ENCODE measurements at places on chromosomes 2 and 18.

DNA sequence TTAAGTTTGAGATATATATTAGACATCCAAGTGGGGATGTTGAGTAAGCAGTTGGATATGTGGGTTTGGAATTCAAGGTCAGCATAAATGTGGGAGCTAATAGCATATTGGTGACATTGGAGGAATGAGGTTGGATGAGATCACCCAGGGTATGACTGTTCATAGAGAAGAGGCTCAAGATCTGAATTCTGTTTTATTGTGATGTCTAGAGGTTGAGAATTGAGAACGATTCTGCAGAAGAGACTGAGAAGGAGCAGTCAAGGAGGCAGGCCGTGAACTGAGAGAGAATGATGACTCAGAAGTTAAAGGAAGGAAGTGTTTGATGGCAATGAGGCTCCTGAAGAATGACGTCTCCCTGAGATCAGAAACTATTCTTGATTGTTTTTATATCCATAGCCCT, 5.9 kb downstream of the SERPINB11 start:
- peak; percentile 90 for DNase-seq

DNA sequence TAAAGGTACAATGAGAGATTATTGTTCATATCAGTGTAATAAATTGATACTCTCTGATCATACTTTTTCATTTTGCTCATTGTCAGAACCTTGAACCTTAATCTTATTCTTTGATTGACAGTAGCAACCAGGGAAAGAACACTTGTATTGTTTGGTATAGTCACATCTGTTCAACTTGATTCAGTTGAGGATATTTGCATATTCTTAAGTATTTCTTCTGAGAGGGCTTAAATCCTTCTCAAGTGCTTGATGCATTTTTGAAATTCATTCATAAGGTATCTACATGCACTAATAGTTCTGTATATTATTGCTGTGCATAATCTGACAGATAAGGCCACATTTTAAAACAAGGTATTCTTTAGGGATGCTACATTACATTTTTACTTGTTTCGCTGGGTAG, 118.9 kb downstream of the EHBP1 start:
- DNase-seq: no peak

GRCh38 chr18:48975817-48976649, 25.3 kb upstream of the SMAD7 start:
- peak; percentile 84 for DNase-seq

DNA sequence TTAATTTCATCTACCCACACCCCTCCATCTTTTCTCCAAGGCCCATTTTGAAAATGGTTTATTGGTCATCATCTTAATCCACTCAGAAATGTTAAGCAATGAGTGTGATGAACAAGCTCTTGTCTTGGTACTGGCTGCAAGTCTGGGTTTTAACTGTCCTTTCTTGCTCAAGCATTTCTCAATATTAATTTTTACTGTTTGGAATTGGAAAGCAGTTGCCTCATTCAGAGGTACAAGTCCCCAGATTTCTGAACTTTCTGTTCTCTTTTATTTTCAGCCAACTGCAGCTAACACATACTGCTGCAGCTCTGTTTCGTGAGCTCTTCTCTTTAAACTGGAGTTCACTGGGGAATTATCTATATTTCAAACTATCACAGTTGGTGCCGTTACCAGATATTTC, 99.4 kb upstream of the TEX51 start:
- DNase-seq: no peak

- DNase-seq: no peak
These were observed 317.9 kb upstream of the PKDCC start for GRCh38 chr2:41729800-41730364.

DNA sequence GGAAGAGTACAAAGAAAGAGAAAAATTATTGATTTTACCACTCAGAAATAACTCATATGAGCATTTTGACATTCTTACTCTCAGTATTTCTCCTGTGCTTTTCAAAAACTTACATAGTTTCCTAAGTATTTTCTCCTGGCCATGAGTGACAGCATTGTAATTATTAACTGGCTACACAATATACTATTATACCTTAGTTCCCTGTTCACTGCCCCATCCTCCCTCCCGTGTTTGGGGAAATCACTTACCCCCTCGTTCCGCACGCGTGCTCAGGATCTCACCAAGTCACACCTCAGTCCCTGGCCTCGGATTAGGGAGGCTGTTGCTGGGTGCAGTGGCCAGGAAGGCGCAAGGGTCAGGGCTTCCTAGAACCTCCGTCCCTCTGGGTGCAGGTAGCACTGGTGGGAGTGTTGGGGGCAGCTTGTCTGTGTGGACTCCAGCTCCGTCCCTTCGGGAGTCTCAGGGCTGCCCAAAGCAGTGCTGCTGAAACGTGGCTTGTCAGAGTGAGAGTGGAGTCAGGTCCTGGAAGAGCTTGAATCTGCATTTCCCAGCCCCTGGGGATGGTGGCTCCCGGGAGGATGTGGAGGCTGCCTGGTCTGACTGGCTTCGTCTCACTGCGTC, 23.2 kb downstream of the ATG4B start:
- DNase-seq: no peak

GRCh38 chr2:85073033-85073432, 60.2 kb upstream of the TCF7L1 start:
- no peak for DNase-seq

GRCh38 chr2:101608408-101609310, 88.8 kb upstream of the MAP4K4 start:
- no peak for DNase-seq

- no peak for DNase-seq
These were observed 885.3 kb upstream of the CELF4 start for GRCh38 chr18:38450876-38451275.

DNA sequence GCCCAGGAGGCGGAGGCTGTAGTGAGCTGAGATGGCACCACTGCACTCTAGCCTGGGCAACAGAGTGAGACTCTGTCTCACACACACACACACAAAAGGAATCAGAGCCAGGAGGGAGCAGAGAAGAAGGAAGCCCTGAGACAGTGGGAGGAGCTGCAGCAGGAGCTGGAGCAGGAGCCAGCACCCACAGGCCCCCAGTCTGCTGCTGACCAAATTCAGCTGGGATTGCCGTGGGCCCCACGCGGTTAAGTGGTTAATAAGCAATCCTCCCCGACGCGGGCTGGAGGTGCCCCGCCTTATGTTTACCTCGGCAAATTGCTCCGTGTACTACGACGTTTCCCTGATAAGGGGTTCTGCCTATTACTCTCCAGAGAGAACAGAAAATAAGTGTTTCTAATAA, 265.3 kb downstream of the TWIST2 start:
- peak; percentile 17 for DNase-seq

GRCh38 chr2:237432484-237433092, 18.6 kb upstream of the COL6A3 start:
- DNase-seq: peak; percentile 93

GRCh38 chr2:72545790-72546189, 280.0 kb downstream of the EXOC6B start:
- DNase-seq: no peak

GRCh38 chr2:168607992-168608391, 151.9 kb downstream of the CERS6 start:
- peak; percentile 65 for DNase-seq

DNA sequence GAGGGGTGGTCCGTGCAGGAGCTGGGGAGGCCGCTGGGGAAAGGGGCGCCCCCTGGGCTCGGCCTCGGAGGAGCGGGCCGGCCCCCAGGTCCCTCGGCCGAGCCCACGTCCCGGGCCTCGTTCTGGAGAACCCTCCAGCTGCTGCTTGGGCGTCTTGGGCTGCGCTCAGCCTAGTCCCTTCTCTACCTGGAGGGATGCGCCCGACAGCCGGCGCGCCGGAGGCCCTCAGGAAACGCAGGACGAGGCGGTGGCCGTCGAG, 293 bp upstream of the D2HGDH start:
- no peak for DNase-seq

GRCh38 chr18:13619505-13620205, 106.7 kb downstream of the FAM210A start:
- DNase-seq: no peak

- no peak for DNase-seq
These were observed 603.4 kb downstream of the DSC3 start for GRCh38 chr18:30439174-30439573.

DNA sequence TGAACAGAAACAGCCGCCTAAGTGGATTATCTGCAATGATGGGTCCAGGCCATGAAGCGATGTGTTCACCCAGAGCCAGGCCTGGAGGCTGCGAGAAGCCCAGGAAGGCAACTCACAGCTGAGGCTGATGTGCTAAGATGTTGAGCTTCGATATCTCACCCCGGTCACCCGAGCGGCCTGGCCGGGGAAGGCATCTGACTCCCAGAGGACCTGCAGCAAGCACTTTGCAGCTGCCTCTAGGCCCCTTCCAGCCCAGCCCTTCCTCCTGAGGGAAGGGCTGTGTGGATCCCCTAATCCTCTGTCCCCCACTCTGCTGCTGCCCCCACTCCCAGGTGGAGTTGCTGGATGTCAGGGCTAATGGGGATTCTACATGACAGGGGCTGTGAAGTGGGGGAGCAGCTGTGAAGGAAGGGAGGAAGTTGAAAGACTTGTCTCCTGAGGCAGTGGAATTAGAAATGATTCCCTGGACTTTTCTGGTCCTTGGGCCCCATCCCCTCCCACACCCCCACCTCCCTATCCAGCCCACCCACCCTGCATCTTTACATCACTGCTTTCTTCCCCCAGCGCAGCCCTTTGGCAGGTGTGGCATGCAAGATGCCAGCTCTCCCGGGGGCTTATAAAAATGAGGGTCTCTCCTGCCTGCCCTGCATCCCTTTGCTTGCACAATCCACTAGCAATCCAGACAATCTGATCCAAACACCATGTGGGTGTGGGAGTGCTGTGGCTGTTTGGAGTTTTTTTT, 4.3 kb downstream of the ATP6V1B1 start:
- DNase-seq: no peak

- DNase-seq: peak; percentile 28
These were observed 148.6 kb upstream of the PKDCC start for GRCh38 chr2:41899189-41899588.

DNA sequence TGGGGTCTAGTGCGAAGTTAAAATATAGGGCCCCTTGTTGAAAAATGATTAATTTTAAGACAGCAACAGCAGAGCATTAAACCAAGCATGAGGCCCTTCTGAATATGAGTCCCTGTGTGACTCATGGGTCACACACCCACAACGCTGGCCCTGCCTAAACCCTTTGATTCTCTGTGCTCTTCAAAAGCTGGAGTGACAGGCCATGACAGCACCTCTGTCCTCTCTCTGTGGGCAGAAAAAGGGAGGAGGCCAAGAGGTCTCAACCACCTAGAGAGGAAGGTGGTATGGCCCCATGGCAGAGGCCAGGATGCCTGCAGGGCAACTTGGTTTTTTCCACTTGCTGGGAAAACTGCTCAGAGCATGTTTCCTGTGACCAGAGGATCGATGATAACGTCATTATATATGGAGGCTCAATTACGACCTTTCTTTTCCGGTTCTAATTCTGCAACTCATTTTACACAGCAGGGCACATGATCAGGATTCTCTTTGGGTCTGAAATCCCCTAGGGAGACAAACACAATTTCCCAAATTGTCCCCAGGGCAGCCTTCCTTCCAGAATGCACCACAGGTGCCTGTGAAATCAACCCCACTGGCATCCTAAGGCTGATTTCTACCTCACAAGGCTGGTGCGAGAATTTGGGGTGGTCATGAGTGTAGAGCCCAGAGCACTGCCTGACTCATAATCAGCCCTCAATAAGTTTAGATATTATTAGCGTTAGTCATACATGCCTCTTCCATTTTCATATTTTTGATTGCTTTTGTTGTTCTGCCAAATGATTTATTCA, 102.0 kb upstream of the PPP1CB start:
- DNase-seq: no peak

DNA sequence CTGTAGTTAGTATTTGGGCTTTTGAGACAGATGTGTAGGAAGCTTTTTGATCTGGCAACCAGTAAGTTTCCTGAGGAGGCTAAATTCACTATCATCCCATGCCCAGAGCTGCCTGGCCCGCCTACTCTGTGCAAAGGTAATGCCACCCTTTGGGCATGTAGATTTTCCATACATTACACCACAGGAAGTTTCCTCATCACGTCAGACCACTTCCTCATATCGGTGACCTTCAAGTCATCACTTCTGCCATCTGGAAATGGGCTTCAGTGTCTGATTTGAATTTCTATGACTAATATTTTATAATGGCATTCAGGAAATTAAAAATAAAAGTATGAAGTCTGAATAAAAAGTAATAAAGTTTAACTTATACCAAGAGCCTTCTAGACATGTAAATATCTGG, 825.4 kb downstream of the DCDC2C start:
- DNase-seq: no peak

DNA sequence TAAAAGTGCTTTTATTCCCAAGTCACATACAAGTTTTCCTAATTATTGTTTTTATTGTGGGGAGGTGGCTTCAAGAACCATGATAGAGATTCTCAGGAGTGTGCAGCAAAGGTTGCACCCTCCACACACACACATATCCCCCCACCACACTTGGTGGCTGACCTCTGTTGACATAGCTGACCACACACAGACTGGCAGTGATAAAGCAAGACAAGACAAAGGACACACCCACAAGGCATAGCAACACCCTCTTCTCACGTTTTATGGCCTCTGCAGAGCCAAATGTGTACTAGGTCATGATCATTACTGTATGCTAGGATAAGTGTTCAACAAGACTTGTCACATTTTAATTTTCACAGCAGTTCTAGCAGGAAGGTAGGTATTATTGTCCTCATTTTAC, 143.0 kb upstream of the EPC2 start:
- DNase-seq: no peak

GRCh38 chr2:136305517-136306192, 187.7 kb upstream of the CXCR4 start:
- DNase-seq: no peak

GRCh38 chr2:189511210-189511959, 69.2 kb downstream of the SLC40A1 start:
- no peak for DNase-seq

- DNase-seq: no peak
These were observed 26.0 kb downstream of the EIF2AK3 start for GRCh38 chr2:88601286-88601685.

GRCh38 chr18:11081009-11081532, 68.3 kb downstream of the PIEZO2 start:
- DNase-seq: no peak

DNA sequence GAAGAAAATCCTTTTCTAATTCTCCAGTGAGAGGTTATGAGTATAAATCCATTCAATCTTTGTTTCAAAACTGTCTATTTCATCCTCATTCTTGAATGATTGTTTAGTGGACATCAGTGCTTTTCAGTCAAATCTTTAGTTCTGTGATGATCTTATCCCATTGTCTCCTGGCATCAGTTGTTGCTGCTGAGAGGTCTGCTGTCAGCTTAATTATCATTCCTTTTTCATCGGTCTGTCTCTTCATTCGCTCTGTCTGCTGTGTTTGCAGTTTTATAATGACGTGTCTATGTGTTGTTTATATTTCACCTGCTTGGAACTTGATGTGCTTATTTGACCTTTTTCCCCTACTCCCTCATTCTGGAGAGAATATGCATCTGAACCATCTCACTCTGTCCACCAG, 69.2 kb upstream of the GLI2 start:
- no peak for DNase-seq

GRCh38 chr2:24820175-24820513, 26.9 kb downstream of the CENPO start:
- DNase-seq: no peak
